ENCODE measurements at places on chromosomes 7 and 10.

- DNase-seq = peak; percentile 36
These were observed 875 bp upstream of the DDIT4 start for GRCh38 chr10:72272689-72273409.

DNA sequence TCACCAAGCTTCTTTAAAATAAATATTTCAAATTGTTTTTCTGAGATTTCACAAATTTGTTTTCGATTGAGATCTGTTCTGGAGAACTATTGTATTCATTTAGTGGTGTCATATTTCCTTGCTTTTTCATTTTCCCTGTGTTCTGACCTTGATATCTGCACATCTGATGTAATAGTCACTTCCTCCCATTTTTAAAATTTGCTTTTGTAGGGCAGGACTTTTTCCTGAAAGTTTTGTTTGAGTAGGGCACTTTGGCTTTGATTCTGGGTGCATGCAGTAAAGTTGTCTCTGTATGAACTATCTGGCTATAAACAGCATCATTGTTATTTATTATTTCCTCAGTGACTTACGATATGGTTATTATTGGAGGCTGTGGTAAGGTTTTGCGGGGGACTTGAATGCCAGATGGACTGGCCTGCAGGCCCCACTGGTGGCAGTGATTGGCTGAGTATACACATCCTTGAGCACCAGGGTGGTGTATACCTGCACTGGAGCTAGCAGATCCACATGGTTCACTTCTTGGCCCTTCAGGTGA lies 83.6 kb downstream of the CSTF2T start:
- no peak for DNase-seq

- DNase-seq = no peak
These were observed 49.1 kb downstream of the TMEM209 start for GRCh38 chr7:130156140-130156539.

DNA sequence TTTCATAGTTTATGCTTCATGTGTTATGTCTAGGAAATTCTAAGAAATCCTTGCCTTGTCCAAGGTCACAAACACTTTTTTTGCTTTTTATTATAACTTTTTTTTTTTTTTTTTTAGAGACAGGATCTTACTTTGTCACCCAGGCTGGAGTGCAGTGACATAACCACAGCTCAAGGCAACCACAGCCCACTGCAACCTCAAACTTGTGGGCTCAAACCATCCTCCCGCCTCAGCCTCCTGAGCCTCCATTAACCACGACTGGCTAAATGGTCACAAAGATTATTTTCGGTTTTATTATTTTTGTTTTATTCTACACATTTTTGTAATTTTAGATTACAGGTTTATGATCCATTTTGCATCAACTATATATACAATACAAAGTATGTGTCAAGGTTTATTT lies 7.1 kb upstream of the FAM204A start:
- peak; percentile 8 for DNase-seq

DNA sequence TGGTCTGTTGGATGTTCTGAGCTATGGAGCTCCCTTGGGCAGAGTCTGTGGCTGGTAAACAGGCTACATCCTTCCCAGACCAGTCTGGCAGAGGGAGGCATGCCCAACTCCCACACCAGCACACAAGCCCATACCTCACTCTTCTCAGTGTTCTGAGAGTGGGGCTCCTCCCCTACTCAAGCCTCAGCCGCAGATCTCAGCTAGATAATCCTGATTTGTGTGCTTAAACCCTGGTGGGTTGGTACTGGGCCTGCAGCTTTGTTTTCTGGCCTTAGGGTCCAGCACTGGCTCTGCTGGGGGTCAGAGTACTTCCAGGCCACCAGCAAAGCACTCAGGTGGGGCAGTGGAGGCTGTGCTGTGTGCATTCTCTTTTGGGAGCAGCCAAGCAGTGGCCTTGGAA lies 70.4 kb downstream of the MGAM2 start:
- no peak for DNase-seq

GRCh38 chr10:112819231-112819630 lies 130.8 kb upstream of the TCF7L2 start:
- no peak for DNase-seq

GRCh38 chr7:35624299-35625186 lies 70.4 kb downstream of the HERPUD2 start:
- peak; percentile 59 for DNase-seq

- DNase-seq = no peak
These were observed 39.7 kb upstream of the HPS1 start for GRCh38 chr10:98486421-98486820.

Data from CD4-positive, alpha-beta T cell treated with Interleukin-12 subunit alpha and Interleukin-12 subunit beta, for 1 hour (primary cell).